ENCODE measurements at places on chromosomes 12 and 14.

GRCh38 chr14:56874375-56874774 is 64.1 kb upstream of the OTX2 start:
- DNase-seq: no peak

GRCh38 chr14:88551980-88552431 is 2.8 kb downstream of the PTPN21 start:
- DNase-seq: no peak

DNA sequence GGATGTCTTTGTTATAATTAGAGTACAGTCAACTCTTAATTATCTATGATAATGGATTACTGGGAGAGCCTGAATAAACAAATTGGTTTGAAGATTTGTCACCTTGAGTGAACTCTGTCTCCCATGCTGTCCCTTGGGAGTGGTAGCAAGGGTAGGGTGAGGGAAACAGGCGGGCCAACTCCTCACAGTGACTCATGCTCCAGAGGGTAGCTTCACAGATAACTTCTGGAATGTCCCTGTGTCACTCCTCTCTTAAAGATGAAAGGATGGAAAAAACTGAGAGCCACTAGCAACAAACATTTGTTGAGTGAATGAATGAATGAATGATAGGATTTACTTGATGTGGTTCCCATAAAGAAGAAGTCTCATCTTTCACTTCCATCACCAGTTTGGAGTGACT is 53.5 kb downstream of the RASSF9 start:
- DNase-seq: no peak

- DNase-seq: no peak
Measured at GRCh38 chr14:77950371-77951063, 150.6 kb downstream of the ADCK1 start.

- no peak for DNase-seq
Measured at GRCh38 chr12:70353780-70354660, 12.1 kb upstream of the KCNMB4 start.

DNA sequence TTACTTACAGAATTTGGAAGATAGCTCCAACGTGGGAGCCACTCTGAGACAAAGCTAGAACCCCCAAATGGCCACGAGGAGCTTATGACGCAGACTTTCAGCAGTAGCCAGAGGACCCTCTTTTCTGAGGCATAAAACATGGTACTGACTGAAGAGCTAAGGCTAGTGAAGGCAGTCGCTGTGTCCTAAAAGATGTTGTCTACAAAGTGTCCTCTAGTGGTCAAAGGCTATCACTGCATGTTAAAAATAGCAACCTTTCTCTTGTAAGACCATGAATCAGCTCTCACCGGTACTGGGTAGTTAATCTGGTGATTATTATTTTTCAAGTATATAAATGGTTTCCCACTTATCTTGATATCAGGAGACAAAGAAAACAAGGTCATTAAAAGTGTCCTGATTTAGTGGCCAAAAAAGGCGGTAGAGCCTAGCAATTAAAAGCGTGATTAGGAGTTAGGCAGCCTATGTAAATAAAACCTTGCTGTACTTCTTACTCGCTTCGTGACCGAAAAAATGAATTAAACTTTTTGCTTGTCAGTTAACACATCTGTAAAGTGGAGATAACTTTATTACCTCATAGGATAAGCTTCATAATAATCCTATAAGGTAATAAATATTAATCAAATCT is 47.0 kb upstream of the LGR5 start:
- peak; percentile 74 for DNase-seq

DNA sequence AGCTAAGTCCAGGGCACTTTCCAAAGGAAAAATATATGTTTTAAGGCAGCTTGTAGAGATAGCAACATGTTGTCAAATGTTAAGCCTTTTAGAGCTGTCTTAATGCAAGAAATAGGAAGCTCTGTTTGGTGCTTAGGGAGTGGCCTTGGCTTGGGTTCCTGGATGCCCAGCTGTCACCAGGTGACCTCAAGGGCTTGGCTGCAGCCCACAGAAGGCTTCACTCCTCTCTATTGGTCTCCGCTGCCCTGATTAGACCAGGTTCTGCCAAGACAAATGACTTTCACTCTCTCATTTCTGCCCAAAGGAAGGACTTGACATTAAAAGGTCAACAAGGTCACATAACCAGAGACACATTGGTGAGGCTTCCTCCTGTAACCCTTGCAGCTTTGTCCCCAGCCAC is 76.8 kb downstream of the WSCD2 start:
- DNase-seq: no peak

DNA sequence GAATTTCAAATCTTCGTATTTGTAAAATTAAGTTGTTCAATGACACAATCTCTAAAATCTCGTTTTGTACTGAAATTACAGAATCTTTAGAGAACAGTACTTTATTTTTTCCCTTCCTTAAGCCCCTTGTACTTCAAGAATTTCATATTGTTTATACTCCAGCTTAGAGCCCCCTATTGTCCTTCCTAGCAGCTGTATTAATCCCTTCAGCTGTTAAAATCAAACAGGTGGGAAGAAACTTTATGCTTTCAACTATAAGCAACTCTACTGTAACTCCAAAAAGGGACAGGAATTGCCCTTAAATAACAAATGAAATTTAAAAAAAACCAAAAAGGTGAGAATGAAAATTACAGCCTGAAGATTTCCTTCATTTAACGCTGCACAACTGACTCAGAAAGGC is 1.7 kb downstream of the NACA start:
- no peak for DNase-seq

GRCh38 chr12:46667551-46667950 is 158.2 kb downstream of the SLC38A4 start:
- DNase-seq: no peak

DNA sequence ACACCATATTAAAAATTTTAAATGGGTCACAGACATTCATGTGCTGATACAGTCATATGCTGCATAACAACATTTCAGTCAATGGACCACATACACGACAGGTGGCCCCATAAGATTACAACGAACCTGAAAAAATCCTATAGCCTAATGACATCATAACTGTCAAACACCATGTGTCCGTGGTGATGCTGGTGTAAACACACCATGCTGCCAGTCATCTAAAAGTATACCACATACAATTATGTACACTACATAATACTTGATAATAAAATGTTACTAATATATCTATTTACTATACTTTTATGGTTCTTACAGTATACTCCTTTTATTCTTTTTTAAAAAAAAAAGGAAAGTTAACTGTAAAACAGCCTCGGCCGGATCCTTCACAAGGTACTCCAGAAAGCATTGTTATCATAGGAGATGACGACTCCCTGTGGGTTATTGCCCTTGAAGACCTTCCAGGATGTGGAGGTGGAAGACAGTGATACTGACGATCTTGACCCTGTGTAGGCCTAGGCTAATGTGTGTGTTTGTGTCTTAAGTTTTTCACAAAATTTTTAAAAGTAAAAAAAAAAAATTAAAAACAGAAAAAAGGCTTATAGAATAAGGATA is 5.0 kb upstream of the TDG start:
- DNase-seq: no peak

DNA sequence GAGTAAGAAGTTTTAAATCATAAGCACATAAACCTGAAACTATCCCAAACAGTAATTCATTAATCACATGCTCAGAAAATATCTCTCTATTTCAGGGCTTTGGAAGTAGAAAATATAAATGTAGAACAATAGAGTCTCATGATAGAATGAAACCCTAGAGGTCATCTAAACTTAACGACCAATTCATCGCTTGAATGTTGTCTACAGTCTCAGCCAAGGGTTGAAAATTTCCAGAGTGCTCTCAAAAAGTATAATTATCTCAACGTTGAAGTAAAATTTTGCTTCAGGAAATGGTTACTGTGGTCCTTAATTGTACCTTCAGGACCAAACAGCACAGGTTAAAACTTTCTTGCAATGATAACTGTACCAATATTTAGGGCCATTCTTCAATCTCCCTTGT is 1053.6 kb upstream of the SEL1L start:
- no peak for DNase-seq

DNA sequence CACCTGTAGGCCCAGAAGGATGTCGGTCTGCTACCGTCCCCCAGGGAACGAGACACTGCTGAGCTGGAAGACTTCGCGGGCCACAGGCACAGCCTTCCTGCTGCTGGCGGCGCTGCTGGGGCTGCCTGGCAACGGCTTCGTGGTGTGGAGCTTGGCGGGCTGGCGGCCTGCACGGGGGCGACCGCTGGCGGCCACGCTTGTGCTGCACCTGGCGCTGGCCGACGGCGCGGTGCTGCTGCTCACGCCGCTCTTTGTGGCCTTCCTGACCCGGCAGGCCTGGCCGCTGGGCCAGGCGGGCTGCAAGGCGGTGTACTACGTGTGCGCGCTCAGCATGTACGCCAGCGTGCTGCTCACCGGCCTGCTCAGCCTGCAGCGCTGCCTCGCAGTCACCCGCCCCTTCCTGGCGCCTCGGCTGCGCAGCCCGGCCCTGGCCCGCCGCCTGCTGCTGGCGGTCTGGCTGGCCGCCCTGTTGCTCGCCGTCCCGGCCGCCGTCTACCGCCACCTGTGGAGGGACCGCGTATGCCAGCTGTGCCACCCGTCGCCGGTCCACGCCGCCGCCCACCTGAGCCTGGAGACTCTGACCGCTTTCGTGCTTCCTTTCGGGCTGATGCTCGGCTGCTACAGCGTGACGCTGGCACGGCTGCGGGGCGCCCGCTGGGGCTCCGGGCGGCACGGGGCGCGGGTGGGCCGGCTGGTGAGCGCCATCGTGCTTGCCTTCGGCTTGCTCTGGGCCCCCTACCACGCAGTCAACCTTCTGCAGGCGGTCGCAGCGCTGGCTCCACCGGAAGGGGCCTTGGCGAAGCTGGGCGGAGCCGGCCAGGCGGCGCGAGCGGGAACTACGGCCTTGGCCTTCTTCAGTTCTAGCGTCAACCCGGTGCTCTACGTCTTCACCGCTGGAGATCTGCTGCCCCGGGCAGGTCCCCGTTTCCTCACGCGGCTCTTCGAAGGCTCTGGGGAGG is at the start of gene LTB4R:
Gene LTB4R (plus strand): TSS at position 857 of the 959 bp plus-strand sequence. CDS start 4,150 bp downstream, outside the sequence.
- peak; percentile 68 for DNase-seq

DNA sequence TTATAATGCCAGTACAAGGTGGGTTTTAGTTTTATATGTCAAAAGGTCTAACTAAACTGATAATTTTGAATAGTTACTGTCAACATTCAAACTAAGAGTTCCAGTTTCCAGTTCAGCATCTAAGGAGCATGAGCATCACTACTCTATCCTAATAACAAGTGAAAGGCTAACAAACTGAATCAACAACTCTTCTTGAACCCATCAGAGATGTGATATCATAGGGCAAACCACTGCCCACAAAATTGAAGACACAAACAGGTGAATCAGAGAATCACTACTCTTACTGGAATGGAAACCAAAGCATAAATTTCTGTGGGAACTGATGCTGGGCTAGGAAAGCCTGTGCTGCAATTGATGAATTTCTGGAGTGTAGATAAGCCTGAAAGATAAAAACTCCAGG is 140.7 kb upstream of the GRIP1 start:
- DNase-seq: no peak

DNA sequence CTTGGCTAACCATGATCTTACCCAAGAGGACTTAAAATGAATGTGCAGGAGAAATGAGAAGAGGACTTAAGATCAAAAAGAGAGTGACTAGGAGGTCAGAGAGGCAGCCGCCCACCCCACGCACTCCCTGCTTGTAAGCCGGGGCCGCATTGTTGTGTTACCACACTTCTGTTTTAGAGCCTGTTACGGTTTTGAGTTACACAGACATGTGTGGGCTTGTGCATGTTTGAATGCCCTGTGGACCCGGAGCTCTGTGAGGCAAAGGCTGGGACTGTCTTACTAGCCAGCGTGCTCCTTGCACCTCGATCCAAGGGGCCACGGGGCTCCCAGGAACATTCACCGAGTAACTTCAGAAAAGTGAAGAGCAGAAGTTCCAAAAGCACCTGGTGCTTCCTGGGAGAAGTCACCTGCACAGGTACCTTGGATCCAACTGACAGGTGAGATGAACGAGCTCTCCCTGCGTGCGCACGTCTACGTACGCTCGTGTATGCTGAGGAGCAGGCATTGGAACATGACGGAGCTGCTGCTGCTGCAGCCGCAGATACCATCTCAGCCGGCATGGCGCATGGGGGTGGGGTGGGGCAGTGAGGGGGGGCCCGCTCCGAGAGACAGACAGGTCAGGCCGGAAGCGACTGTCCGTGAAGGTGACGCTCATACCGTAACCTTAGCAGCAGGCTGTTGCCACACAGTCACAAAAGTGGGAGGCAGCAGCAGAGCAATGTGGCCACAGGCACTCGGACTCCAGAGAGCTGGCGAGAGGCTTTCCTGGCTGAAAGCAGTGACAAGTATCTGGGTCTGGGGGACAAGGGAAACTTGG is 23.7 kb downstream of the SFSWAP start:
- DNase-seq: no peak

DNA sequence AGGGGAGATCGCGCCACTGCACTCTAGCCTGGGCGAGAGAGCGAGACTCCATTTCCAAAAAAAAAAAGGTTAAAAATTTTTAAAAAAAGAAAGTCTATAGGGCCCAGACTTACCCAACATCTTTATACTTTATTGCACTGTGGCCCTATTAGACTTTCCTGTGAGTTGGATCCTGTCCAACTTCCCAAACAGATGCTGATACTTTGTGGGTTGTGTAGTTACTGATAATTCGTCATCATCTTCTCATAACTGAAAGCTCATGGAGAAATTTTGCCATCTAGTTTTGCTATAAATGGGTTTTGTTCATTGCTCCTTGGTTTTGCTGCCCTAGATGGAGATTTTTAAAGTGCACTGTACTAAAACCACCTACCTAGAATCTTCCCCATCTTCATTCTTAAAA is 31.1 kb downstream of the APOBEC1 start:
- DNase-seq: no peak

- DNase-seq: no peak
Measured at GRCh38 chr14:45877981-45878380, 625.0 kb upstream of the MIS18BP1 start.

DNA sequence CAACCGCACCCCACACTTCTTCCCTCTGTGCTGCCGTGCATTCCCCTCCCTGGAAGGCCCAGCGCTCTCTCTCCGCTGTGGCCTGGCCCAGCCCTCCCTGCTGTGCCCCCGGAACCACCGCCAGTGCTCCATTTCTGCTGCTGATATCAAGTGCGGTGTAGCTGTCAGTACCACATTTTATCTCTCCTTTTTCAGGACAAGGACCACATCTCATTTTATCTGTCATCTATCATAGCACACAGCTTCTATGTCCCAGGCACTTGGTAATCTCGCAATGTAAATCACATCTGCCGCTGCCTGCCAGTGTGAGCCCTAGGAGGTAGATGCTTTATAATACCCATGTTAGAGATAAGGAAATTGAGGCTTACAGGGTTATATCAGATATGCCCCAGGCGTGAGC is 18.3 kb downstream of the IL31 start:
- DNase-seq: no peak

DNA sequence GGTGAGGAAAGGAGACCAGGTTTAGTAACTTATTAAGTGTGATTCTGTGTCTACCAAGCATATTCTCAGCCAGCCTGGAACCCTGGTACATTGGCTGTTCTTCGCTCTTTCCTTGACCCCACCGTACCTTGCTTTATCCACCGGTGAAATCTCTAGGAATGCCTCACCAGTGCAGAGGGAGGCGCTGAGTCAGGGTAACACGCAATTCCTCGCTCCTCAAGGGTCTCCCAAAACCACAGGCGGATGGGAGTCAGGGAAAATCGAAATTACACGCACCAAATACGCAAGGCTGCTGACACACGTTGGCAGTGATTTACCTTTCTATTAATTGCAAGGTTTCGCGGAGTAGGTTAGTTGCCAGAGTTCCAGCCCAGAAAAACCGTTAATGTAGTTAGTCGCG is 845 bp downstream of the L3HYPDH start:
- DNase-seq: peak; percentile 47
